CD4-positive, alpha-beta T cell treated with Interferon alpha-2 for 1 hour (primary cell): ENCODE measurements at places on chromosomes 5 and 9.
A peak's percentile ranks its signal among the peaks of the same experiment; 100 is the strongest.

DNA sequence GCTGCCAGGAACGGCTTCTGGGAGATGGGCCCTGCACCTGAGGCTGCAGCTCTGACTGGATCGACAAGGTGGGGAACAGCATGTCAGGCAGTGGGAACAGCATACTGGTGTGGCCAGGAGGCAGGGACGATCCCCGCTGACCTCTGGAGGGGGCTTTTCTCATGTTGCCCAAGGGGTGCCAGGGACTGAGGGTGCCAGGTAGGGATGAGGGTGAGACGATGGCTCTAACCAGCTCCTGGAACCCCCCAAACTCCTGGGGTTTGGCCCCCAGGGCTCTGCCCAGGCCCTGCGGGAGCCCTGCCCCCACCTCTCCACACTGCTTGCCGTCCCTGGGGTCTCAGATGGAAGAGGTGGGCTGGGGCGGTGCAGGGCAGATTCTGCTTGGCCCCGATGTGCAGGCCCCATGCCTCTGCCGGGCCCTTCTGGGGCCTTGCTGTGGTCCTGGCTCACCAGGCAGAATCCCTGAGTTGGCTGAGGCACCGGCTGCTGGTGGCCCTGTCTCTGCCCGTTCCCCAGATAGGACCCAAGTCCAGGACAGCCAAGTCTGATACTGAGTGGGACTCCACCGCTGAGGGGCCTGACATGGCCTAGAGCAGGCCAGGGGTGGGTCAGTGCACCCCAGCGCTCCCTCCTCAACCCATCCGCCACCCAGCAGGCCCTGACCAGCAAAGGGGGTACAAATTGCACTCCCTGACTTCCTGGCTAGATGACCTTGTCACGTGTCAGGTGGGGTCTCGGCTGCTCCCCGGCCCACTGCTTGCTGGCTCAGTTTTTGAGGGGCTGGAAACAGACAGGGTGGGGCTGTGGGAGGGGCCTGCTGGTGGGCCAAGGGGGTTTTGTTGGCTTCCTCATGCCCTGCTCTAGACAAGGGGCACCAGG is 28.4 kb upstream of the RNF130 start:
- no peak for DNase-seq

GRCh38 chr5:122312591-122313406 is 762 bp downstream of the SNCAIP start:
- no peak for DNase-seq

GRCh38 chr5:130268489-130268888 is 364.2 kb downstream of the CHSY3 start:
- no peak for DNase-seq

DNA sequence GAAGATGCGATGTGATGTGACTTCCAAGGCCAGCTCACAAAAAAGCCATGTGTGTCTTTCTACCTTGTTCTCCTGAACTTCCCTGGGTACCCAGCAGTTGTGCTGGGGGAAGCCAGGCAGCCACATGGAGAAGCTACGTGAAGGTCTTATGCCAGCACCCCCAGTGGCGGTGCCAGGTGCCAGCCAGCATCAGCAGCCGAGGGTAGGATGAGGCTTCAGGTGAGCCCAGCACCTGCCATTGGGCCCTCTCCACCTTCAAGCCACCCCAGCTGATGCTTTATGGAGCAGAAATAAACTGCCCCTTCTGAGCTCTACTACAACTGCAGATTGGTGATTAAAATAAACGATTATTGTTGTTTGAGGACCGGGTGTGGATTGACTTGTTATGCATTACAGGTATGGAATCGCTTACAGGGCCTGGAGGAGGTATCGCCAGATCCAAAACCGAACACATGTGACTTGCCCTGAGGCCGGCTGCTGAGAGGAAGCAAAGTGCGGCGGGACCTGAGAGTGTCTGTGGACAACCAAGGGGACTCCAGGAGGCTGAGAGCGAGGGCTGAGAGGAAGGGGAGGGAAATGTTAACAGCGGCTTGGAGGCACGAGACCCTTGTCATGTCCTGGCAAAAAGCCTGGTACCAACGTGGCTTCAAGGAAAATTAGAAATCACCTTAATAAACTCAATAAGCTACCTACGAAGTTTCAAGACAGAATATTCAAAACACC is 36.0 kb upstream of the OLFM1 start:
- no peak for DNase-seq

DNA sequence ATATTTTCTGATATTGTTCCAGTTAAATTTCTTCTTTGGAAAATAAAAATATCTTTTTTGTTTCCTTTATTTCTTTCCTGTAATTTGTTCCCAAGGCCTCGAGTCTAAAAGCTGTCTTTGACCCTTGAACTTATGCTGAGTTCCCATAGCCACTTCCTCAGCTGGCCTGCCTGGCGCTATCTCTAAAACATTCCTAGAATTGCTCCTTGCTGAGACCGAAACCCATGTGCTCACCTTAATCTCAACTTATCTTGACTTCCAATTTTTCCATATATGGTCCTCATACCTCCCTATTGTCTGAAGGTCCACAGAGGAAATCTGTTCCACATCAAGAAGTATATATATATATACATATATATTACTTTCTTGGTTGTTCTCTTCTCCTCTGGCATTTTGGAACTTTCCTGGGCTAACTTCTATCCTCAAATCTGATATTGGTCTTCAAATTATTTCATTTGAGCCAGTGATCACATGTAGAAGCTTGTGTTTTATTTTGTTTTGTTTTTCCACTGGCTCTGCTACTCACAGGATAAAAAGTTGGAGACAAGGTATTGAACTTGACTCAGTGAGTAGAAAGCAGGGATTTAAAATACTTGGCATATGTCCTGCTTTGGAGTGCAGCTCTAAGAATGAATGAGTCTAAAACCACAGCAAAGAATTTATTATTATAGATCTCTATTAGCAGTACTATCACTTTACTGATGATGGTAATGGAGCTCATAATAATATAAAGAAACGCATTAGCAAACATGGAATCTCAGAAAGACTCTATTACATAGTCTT is 45.2 kb downstream of the ENC1 start:
- no peak for DNase-seq

- no peak for DNase-seq
Observed at GRCh38 chr9:72533322-72533721, 11.9 kb downstream of the TMC1 start.

DNA sequence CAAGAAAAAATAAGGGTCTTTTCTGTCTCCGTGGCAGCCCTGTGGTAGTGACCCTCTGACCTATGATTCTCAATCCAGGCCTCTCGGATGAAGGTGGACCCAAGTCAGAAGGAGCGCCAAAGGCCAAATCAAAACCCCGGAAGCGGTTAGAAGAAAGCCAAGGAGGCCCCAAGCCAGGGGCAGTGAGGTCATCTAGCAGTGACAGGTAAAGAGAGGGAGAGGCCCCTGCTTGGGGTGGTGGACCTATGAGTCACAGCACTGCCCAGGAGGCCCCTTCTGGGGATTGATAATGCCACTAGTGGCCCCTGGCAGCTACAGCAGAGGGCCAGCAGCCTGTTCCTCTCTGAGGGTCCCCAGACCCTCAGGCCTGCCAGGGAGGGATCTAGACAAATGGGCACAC is 6.4 kb upstream of the SLC2A8 start:
- DNase-seq: no peak

DNA sequence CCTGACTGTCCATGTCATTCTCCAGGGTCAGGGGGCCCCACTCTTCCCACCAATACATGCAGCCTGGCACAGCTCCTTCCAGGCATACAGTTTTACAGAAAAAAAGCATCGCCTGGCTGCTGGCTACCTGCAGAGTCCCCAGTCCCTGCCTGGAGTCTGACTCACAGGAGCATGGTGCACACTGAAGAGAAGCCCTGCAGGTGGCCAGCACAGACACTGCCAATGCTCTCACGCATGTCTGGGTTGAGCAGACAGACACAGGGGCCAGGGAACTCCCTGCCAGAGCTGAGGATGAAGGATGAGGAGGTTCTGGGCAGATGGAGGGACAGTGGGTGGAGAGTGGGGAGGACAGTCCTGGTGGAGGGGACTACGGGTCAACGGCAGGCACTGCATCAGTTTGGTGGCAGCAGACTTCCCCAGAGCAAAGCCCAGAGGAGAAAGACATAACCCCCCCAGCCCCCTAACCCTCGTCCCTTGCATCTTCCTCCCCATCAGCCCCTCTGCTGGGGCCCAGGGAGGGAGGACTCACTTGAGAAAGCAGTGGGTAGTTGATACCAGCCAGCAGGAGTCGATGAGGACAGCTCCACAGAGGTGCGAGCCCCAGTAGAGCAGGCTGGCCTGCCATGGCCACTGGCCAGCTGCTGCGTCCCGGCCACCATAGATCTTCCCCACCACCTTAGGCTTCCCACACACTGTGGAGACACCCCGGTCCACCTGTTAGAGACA is 72.9 kb upstream of the SPTLC1 start:
- no peak for DNase-seq

DNA sequence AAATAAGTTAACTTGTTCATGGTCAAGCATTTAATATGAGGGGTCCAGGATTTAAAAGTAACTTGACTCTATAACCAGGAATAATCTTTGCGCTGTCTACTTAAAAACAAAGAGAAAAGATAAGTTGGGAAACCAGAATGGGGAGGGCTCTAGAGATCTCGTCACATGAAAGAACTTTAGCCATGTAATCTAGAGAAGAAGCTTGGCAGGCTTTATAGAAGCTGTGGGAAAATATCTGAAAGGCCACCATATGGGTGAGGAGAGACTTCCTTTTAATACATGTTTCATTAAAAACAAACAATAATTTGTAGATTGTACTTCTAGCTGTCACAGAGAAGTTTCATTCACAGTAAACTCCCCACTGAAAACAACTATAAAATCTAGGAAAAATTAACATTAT is 46.7 kb upstream of the PPP1R2B start:
- DNase-seq: no peak

GRCh38 chr9:83218411-83219090 is 155.6 kb upstream of the RASEF start:
- DNase-seq: no peak

DNA sequence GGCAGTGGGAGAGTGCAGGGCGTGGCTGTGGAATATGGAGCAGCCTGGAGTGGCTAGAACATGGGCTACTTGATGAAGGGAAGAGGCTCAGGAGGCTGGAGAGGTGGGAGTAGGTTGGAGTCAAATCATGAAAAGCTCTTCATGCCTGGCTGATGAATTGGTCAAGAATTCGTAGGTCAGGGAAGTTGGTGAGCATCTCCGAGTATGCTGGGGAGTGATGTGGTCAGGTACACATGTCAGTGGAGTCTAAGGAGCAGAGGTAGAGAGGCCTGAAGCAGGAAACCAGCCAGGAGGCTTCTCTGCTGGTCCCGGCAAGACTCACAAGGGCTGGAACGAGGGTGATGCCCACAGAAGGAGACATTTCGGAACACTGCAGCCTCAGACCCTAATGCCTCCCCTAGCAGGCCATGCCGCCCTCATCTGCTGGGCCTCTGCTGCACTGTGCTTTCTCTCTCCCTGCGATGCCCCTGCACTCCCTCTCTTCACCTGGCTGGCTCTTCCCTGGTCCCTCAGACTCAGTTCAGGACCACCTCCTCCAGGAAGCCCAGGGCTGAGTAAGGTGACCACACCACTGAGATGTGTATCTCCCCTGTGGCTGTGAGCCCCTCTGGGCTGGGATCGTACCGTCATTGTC is 33.6 kb downstream of the TMOD1 start:
- DNase-seq: no peak

DNA sequence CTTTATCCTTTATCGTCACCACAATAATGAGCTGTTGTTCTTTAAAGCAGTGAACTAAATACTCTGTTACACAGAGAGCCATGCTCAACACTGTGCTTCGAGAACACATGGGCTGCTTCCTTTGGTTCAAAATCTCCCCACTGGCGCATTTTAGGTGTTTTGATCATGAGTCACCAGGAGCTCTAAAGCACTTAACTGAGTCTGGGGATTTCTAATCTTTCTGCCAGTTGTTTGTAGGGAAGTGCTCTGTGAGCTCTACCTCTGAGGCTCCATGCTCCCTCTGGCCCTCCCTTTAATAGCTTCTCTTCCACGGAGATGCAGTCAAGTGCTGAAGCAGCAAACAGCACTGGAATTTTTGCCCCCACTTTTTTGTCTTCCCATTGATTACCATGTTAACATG is 17.0 kb downstream of the ERAP2 start:
- DNase-seq: no peak

DNA sequence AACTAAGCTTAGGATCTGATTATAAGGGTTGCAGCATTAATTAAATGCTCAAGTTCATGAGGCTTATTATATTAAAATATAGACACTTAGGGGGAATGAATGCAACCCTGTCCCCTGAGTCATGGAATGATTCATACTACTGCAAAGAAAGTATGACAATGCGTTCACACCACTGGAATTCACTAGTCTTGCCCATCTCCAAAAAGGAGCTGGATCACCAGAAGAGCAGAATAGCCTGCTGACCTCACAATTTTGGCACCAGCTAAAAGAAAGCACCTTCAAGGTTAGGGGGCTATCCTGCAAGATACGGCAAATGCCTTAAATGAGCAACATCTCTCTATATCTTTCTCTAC is 32.0 kb upstream of the TMED7 start:
- DNase-seq: no peak

GRCh38 chr5:79955356-79955895 is 35.6 kb downstream of the MTX3 start:
- no peak for DNase-seq

- DNase-seq: no peak
Observed at GRCh38 chr9:80964914-80965313, 724.4 kb downstream of the TLE1 start.

- DNase-seq: peak; percentile 38
Observed at GRCh38 chr5:37738057-37738691, 101.7 kb downstream of the GDNF start.

DNA sequence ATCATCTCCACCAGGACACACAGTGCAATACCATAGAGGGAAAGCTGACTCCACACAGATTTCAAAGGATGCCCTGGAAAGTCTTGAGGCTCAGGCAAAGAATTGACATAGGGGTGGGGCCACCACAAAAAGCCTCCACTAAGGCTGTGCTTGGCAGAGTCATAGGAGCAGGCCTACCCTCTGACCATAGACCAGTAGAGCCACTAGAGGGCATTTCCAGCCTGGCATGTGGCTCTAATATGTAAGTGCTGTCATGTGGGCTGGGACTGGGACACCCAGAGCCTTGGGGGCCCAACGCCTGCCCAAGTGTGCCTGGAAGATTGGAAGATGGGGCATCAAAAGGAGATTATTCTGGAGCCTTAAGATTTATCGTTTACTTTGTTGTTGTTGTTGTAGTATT is 726.0 kb downstream of the DNAH5 start:
- DNase-seq: no peak

- DNase-seq: no peak
Observed at GRCh38 chr5:110356677-110357076, 369.8 kb downstream of the TMEM232 start.

DNA sequence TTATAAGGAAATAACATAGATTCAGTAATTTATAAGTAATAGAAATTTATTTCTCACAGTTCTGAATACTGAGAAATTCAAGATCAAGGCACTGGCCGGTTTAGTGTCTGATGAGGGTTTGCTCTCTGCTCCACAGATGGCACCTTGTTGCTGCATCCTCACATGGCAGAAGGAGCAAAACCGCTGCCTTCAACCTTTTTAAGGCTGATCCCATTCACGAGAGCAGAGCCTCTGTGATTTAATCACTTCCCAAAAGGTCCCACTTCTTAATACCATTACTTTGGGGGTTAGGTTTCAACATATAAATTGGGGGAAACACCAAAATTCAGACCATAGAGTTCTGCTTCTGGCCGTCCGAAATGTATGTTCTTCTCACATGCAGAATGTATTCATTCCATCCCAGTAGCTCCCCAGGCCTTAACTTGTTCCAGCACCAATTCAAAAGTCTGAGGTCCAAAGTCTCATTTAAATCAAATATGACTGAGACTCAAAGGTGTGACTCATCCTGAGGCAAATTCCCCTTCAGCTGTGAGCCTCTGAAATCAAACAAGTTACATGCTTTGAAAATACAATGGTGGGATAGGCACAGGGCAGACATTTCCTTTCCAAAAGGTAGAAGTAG is 30.6 kb downstream of the BAAT start:
- no peak for DNase-seq

- DNase-seq: peak; percentile 13
Observed at GRCh38 chr5:160787240-160787639, 64.8 kb downstream of the ATP10B start.
